ENCODE measurements at places on chromosomes 4 and X.

DNA sequence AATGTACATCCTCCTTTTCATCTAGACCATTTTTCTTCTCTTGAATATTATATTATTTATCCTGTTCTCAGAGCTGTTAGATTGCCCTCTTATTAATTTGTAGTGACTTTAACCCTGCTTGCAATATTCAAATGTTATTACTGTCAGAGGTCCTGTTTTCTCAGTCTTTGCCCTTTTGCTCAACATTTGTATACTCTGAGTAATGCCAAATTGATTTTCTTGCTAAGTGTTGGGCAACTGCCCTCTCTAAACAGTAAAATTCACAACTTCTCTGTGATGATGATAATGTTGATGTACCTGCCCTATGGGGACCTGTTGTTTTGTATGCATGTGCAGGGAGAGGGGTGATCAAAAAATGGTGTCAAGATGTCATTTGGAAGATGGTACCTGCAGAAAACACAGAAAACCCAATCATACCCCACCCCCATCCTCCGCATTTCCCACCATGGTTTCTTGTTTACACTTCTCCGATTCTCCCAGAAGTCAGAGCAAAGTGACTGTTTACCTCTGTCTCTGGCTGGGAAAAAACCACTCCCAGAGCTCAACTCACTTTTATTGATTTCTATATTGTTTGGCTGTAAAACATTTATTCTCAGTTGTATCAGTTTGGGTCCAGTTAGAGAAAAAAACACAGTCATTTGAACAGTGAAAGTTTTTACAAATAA lies 694.0 kb downstream of the IL1RAPL1 start:
- no peak for DNase-seq

- DNase-seq: no peak
These were observed 48.8 kb upstream of the NEUROG2 start for GRCh38 chr4:112564706-112565270.

DNA sequence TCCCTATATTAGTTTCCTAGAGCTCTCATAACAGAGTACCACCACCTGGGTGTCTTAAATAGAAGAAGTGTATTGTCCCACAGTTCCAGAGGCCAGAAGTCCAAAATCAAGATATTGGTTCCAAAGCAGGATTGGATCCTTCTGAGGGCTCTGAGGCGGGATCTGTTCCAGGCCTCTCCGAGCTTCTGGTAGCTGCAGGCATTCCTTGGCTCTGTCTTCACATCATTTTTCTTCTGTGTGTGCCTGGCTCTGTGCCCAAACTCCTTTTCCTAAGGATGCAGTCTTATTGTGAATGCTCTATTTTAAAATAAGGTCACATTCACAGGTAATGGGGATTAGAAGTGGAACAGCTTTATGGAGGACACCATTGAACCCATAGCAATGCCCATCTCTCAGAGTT lies 253.7 kb upstream of the TAPT1 start:
- DNase-seq: no peak

DNA sequence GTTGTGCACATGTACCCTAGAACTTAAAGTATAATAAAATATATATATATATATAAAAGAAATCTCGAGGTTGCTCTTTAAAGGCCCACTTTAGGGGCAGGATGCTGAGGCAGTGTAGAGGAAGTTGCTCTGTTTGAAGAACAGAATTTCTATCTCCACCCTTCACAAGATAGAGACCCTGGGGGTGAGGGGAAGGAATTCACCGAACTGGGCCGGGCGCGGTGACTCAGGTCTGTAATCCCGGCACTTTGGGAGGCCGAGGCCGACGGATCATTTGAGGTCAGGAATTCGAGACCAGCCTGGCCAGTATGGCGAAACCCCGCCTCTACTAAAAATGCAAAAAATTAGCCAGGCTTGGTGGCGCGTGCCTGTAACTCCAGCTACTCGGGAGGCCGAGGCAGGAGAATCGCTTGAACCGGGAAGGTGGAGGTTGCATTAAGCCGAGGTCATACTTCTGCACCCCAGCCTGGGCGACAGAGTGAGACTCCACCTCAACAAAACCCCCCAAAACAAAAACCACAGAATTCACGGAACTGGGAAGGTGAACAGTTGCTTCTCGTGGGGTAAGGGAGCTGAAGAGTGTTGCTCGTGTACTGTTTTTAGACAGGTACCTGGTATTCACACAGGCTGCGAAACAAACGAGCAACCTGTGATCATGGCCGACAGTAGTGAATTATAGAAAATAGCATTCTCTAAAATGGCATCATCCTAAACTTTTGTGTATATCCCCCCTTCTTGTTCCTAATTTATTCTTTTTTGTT lies 6.2 kb downstream of the PLAC8 start:
- no peak for DNase-seq

DNA sequence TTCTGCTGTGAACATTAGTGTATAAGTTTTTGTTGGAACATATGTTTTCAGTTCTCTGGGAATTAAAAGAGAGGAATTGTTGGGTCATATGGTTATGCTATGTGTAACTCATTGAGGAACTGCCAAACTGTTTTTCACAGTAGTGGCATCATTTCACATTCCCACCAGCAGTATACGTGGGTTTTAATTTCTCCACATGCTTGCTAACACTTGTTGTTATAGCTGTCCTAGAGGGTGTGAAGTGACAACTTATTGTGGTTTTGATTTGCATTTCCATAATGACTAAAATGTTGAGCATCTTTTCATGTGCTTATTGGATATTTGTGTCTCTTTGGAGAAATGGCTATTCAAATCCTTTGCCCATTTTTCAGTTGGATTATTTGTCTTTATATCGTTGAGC lies 13.7 kb downstream of the APELA start:
- no peak for DNase-seq

- no peak for DNase-seq
These were observed 53.0 kb upstream of the KDR start for GRCh38 chr4:55178226-55179005.

DNA sequence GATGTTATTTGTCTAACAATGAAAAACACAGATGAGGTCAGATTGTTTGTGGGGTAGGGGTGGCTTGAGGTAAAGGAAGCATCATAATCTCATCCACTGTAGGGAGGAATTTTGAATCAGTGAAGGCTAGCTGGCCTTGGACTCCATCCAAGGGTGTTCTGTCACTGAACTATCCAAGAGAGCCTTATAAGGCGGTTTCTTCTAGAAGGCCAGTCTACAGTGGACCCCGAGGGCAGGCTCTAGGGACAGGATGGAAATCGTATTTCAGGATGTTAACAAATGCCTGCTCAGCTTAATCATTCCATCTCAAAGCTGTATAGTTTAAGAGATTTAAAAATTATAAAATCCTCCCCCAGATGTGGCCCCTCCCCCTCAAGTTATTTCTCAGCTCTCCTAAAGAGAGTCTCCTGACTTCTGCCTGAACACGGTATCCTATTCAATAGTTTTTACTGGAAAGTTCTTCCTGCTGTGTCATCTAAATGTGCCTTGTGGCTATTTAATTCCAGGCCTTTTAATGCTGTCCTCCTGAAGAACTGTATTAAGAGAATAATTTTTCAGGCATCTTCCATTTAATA lies 8.0 kb downstream of the IGFBP7 start:
- no peak for DNase-seq

- DNase-seq: no peak
These were observed 68.2 kb downstream of the FAM193A start for GRCh38 chr4:2604614-2605013.

DNA sequence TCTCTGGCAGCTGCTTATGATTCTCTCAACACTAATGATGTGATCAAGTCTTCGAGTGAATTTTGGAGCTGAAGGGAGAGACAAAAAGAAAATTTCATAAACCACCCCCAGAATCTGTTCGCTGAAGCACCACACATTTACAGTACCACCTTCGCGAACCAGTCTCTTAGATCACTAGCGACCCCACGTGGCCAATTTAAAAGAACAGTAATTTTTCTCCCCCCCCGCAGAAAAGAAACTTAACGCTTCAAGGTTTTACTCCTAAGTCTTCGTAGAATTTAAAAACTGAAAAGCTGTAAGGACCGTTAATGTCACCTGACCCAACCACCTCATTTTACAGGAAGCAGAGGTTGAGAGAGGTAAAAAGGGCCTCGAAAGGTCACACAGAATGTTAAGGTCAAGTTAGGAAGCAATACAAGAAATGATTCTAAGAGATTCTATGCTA lies 187.5 kb downstream of the QDPR start:
- no peak for DNase-seq

GRCh38 chr4:153341575-153342090 lies 2.9 kb upstream of the MND1 start:
- no peak for DNase-seq

DNA sequence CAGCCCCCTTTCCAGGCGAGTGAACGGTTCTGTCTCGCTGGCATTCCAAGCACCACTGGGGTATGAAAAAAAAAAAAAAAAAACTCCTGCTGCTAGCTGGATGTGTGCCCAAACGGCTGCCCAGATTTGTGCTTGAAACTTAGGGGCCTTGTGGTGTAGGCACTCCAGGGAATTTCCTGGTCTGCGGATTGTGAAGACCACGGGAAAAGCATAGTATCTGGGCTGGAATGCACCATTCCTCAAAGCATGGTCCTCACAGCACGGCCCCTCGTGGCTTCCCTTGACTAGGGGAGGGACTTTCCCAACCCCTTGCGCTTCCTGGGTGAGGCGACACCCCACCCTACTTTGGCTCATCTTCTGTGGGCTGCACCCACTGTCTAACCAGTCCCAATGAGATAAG lies 516.8 kb upstream of the FAM241A start:
- DNase-seq: no peak

DNA sequence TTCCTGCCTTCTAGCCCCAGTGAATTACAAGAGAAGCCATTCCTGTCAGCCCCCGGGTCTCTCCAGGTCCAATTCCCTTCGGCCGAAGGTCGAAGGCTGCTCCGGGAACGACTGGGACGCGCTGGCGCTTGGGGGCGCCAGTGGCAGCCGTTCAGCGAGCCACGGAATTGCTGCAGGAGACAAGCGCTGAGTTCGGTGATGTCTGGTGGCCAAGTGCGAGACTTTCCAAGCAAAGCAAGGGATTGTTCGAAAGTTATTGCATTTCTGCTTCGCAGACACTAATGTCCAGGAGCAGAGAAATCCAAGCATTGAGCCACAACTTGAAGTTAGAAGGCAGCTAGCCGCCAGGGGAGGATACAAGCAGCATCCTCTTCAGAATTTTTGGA lies 1.1 kb upstream of the DKK2 start:
- no peak for DNase-seq

DNA sequence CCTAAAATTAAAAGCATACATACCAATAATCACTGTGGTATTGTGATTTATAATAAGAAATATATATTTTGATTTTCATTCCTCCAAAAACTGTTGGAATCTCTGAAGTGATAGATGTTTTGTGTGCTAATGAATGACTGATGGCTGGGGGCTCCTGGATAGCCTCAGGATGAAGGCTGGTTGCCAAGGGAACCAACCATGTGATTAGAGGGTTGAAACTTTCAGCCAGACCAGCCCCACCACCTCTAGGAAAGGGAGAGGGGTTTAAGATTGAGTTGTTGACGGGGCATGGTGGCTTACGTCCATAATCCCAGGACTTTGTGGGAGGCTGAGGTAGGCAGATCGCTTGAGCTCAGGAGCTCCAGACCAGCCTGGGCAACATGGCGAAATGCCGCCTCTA lies 34.0 kb downstream of the HS6ST2 start:
- no peak for DNase-seq

GRCh38 chr4:133149364-133149695 lies 236 bp downstream of the PCDH10 start:
- DNase-seq: no peak

- DNase-seq: no peak
These were observed 213.4 kb downstream of the SPCS3 start for GRCh38 chr4:176533159-176533558.

DNA sequence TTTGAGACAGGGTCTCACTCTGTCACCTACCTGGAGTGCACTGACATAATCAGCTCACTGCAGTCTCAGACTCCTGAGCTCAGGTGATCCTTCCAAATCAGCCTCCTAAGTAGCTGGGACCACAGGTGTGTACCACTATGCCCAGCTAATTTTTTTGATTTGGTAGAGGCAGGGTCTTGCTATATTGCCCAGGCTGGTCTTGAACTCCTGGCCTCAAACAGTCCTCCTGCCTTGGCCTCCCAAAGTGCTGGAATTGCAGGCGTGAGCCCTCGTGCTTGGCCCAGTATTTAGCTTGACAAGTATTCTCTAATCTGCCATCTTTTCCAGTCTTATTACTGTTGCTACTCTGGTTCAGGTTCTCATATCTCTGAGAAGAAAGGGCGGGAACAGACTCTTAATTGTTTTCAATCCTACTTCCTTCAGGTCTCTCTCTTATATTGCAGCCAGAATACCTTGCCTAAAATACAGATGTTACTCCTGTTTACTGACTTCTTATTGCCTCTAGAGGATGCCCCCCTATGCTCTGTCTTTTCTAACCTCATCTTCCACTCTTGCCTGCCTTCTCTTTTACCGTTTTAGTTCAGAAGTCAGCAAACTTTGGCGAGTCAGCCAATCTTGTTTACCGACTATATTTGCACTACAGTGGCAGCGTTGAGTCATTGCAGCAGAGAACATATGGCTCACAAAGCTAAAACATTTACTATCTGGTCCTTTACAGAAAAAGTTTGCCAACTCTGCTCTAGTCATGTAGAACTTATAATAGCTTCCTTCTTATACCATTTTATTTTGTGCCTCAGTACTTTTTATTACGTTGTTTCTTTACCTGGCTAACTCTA lies 19.0 kb downstream of the MRPL1 start:
- no peak for DNase-seq

- no peak for DNase-seq
These were observed 202.3 kb downstream of the PPP3CA start for GRCh38 chr4:101145021-101145420.

- DNase-seq: no peak
These were observed 124.0 kb downstream of the IRF2 start for GRCh38 chr4:184350213-184350817.

DNA sequence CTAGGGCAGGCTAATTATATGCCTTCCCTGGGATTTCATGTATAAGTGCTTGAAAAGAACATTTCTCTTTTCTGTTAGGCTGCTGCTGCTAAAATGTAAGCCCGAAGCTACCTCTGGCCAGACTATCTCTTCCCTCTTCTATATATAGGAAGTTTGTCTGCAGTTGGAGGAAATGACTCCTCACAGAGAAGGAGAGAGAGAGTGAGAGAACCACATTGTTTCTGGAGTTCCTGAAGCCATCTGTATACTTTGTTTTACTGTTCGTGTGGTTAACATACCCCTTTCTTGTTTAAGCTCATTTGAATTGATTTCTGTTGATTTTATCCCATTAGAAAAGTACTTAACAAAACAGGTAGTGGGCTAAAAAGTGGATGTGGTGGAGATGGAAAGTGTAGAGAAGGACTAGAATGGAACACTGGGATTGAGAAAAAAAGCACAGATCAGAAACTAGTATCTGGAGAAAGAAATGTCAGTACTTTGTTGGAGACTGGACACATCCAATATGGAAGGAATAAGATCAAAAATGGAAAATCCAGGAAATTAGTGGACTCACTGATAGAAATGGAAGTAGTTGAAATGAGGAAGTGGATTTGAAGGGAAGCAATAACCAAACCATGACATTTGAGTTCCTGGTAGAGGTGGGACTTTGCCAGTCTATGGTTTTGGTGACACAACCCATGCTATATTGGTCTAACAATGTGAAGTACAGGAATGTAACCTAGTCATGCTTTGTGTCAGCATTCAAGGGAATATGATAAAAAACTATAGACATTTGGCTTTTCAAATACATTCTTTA lies 112.6 kb downstream of the TMA16 start:
- DNase-seq: no peak
